ENCODE measurements at places on chromosomes 4 and X.
A peak's percentile ranks its signal among the peaks of the same experiment; 100 is the strongest.

DNA sequence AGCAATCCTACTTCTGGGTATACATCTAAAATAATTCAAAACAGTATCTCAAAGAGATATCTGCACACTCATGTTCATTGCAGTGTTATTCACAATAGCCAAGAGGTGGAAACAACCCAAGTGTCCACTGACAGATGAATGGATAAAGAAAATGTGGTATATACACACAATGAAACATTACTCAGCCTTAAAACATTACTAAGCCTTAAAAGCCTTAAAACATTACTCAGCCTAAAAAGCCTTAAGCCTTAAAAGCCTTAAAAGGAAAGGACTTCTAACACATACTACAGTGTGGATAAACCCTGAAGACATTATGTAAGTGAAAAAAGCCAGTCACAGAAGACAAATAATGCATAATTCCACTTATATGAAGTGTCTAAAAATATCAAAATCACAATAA is 40.3 kb upstream of the TFDP3 start:
- no peak for DNase-seq

DNA sequence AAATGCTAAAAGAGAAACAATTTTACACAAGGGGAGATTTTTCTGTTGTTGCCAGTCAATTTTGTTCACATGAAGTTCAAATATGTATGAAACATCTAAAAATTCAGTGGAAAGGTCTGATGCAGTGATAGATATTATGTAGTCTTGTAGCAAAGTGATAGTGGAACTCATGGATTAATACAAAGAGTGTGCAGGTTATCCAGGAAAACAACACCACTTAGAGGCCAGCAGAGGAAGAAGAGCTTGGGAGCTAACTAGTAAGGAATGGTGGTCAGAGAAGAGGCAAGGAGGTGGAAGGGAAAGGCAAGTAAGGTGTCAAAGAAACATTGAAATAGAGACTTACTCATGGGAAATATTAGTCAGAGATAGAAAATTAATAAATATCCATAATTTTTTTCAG is 395.6 kb downstream of the MAPK10 start:
- no peak for DNase-seq

DNA sequence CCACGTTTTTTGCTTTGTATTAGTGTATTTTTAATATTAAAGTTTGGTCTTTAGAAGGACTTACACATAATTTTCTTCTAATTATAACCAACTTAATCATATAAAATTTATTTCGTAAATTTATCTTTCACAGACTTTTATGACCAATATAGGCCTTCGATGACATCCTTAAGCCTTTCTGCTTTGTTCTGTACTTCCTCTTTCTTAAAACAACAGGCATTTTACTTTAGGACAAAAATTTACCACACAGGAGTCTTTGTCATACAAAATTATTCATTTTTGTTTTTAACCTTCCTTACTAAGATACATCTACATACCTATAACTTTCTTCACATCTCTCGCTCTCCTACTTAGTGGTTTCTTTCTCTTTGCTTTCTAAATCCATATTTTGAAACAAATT is 56.3 kb downstream of the RGS12 start:
- no peak for DNase-seq

GRCh38 chrX:153225438-153226098 is 46.5 kb downstream of the MAGEA1 start:
- no peak for DNase-seq

DNA sequence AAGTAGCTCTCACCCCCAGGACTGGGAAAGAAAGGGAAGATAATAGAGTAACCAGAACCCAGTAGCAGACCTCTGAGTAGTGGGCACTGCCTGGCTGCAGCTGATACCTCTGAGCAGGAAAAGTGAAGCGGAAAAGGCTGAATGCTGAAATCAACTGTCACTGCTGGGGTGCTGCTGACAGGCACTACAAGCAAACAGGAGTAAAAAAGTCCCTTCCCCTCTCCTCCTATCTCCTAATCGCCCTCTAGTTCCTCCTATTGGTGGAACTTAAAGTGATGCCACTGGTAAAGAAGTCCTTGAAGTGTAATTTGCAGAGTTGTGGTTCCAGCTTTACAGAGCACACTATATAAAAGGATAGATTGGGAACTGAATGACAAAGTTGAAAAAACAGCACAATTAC is 32.8 kb upstream of the GLRB start:
- no peak for DNase-seq

- no peak for DNase-seq
These were observed 60.6 kb upstream of the VCX3B start for GRCh38 chrX:8403988-8404387.

- no peak for DNase-seq
These were observed 11.3 kb downstream of the SMIM14 start for GRCh38 chr4:39627413-39627812.

- DNase-seq, result peak; percentile 73
These were observed 4.3 kb downstream of the MAEA start for GRCh38 chr4:1293991-1294390.

DNA sequence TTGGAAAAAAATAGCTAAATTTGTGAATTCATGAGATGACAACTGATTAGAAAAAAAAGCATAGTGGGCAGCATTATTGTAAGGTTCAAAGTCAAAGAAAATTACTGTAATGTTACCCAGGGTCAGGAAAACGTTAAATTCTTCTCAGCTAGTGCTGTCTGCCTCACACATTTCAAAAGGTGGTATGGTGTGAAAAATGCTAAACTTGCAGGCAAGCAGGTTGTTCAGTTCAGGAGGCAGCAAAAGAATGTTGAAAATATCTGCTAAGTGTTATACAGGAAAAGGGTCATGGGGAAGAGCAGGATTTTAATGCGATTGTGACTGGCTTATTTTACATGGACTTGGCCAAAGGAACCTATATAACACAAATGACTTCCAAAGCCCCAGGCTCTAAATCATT is 232.5 kb upstream of the NDST3 start:
- no peak for DNase-seq

GRCh38 chrX:19689170-19689779 is 174.0 kb upstream of the MAP3K15 start:
- DNase-seq, result no peak

DNA sequence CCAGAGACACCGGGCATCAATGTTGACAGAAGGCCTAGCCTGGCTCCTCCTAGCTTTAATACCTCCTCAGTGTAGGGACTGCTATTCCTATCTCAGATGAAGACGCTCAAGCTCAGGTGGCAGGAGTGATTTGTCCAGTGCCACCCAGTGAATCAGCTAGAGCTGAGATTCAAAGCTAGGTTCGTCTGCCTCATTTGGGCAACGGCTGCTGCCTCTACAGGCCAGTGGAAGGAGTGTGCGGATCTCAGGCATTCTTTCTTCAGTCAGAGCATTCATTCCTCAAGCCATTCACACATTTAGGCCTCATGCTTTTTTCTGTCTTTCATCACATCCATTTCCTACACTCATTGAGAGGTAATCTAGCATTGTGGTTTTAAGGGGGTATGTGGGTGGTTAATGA is 7.3 kb downstream of the TSR2 start:
- DNase-seq, result no peak

DNA sequence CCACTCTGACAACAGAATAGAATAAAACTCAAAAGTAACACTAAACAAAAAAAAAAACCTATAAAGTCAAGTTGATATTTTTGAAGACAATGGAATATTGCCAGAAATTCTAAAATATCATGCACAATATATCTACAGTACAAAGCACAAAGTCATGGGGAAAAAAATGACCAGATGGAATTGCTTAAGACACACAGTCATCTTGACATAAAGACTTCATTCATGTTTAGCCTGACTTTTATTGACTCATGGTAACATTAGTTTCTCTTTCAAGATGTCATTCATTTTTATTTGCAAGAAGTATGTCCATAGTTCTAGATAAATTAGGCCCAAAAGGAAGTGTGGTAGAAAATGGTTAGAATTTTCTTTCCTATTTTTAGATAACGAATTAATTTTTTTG is 259.1 kb downstream of the CAMK2D start:
- DNase-seq, result no peak

GRCh38 chr4:78166622-78167021 is 109.5 kb downstream of the FRAS1 start:
- DNase-seq, result no peak

GRCh38 chr4:83589279-83589678 is 53.4 kb downstream of the GPAT3 start:
- no peak for DNase-seq

GRCh38 chr4:48481581-48481980 is 1.6 kb upstream of the SLC10A4 start:
- DNase-seq, result no peak

GRCh38 chr4:8732681-8733243 is 138.9 kb downstream of the HMX1 start:
- no peak for DNase-seq

GRCh38 chr4:150080875-150081274 is 2.6 kb downstream of the DCLK2 start:
- DNase-seq, result no peak

GRCh38 chr4:27062256-27062655 is 201.6 kb downstream of the STIM2 start:
- no peak for DNase-seq

DNA sequence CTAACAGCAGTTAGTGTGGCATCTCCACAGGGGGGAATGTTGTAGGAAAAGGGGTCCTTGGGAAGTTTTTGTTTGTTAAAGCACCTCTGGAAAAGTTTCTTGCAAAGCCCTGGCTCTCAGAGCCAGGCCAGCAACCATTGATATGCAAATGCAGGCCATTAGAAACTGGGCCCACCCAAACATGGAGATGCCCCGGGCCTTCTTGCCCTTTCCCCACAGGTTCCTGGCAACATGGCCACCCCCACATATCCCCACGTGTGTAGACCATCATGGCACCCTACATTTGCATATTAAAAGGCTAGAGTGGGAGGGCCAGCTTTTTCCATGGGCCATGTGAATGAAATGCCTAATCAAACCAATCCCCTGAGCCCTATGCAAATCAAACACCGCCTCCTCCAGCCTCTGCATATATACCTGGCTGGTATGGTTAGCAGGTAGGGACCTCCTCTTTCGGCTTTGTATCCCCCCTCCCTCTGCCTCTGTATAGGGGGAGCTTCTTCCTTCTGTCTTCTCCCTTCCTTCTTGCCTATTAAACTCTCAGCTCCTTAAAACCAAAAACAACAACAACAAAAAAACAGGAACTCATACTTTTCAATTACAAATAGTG is 44.0 kb upstream of the ZCCHC13 start:
- DNase-seq, result no peak

DNA sequence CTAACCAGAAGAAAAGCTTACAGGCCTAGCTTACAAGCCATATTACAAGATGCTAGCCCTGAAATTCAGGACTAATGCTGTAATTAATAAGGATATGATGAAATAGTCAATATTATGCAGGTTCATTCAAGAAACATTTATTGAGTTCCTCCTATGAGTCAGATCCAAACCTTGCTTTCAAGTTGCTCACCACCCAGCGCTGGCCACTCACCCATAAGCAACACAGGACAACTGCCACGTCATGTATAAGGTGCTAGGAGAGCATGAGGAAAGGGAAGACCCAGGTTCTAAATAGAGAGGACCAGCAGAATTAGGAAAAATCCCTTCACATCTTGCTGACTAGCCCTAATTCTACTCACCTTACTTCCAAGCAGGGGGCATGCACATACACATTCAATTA is 23.3 kb downstream of the MAML3 start:
- DNase-seq, result no peak

GRCh38 chrX:107724653-107725052 is 50.9 kb downstream of the TSC22D3 start:
- DNase-seq, result no peak

DNA sequence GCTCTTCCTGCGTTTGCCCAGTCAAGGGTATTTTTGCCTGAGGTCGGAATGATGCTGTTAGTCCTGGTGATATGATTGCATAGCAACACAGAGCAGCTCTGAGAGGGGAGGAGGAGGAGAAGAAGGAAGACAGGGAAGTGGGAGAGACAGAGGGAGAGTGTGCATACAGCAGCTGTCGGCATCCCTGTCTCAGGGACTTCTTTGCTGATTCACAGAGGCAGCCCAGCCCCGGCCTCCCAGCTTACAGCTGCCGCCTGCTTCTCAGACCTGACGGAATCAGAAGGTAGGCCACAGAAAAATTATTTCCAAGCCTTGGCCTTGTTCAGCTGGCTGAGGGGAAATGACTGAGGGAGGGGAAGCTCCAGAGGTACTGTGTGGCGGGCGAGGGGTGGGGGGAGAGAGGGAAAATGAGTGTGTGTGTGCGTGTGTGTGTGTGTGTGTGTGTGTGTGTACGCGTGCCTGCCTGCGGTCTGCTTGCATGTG is 319 bp downstream of the DRP2 start:
- no peak for DNase-seq

GRCh38 chr4:75724867-75725724 is 719 bp downstream of the USO1 start:
- peak; percentile 71 for DNase-seq

DNA sequence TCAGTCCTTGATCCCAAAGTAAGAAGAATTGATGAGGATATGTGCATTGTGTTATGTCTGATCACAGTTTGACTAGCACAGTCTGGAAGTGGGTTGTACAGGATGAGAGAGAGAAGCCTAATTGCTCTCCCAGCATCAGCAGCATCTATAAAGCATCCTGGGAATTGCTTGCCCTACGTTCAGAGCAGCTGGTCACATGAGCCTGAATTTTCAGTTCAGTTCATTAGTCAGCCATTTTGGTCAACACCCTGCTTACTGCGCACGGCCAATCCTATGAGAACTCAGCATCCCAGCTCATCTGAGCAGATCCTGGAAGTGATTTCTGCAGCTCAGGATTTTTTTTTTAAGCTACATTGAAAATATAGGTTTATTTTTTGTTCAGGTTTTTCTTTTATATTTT is at the start of gene RUFY3:
TSS of gene RUFY3 (plus strand) at position 218 of the 400 bp plus-strand sequence. CDS start 610 bp downstream, outside the sequence.
- DNase-seq, result no peak

- no peak for DNase-seq
These were observed 199.2 kb downstream of the RTL9 start for GRCh38 chrX:110557864-110558263.

DNA sequence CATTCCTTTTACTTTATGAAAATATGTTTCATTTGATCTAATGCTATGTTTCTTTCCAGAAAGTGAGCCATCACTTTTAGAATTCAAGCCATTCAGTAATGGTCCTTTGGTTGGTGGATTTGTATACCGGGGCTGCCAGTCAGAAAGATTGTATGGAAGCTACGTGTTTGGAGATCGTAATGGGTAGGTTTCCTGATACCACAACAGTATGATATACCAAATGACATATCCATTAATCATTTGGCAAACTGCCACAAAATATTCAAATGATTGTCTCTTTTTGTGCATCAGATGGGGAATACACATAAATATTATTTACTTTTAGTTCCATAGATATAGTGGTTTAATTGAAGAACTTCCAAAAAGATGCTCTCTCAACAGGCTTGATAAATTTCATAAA is 68.2 kb downstream of the HHIP start:
- no peak for DNase-seq

Data from pancreas (tissue), 10 donors.